Smooth muscle cell of trachea (primary cell): ENCODE measurements at places on chromosomes 5 and 9. TPM values are rescaled to one million over a fixed set of nuclear protein-coding genes. Genes with fewer than 3 reads are reported as not detected.

TSSK1B gene
- total RNA-seq = 0.15 and 0.50 TPM in 2 replicates

NFIL3 gene
- 47.1 and 56.0 TPM in 2 replicates for total RNA-seq

SHB gene
- 18.2 and 35.2 TPM in 2 replicates for total RNA-seq

ZCCHC7 gene
- total RNA-seq = 22.3 and 23.7 TPM in 2 replicates

HOMER1 gene
- 3.8 and 6.1 TPM in 2 replicates for total RNA-seq

PTGDS gene
- total RNA-seq = 2.8 and 36.7 TPM in 2 replicates

IFNA2 gene
- not detected in 2 replicates for total RNA-seq

UTP15 gene
- 15.9 and 23.9 TPM in 2 replicates for total RNA-seq

ANKRD55 gene
- total RNA-seq = under 0.01 TPM in 1 of 2 replicates, not detected in the other

SGCD gene
- 12.2 and 22.0 TPM in 2 replicates for total RNA-seq

EPB41L4B gene
- total RNA-seq = 0.15 and 0.66 TPM in 2 replicates

C9 gene
- under 0.01 TPM in 1 of 2 replicates, not detected in the other for total RNA-seq

BTNL3 gene
- not detected in 2 replicates for total RNA-seq

SLC45A2 gene
- under 0.01 TPM in 1 of 2 replicates, not detected in the other for total RNA-seq

IFNA16 gene
- total RNA-seq = not detected in 2 replicates

BASP1 gene
- total RNA-seq = 112 and 163 TPM in 2 replicates

IL33 gene
- total RNA-seq = 19.6 and 44.5 TPM in 2 replicates

FOXD4L6 gene
- not detected in 2 replicates for total RNA-seq

LCN9 gene
- total RNA-seq = not detected in 2 replicates

GFPT2 gene
- 44.7 and 67.6 TPM in 2 replicates for total RNA-seq

SH3GL2 gene
- total RNA-seq = 0.15 TPM in 1 of 2 replicates, not detected in the other

FAM151B gene
- 3.8 and 5.0 TPM in 2 replicates for total RNA-seq

IRX1 gene
- not detected in 2 replicates for total RNA-seq
